Naive thymus-derived CD8-positive, alpha-beta T cell (primary cell): ENCODE measurements at places on chromosomes 13 and 19. TPM values are rescaled to one million over a fixed set of nuclear protein-coding genes. Genes with fewer than 3 reads are reported as not detected.

GRCh38 chr19:2193807-2194206 is 30.1 kb downstream of the DOT1L start:
- DNase-seq: no peak

DNA sequence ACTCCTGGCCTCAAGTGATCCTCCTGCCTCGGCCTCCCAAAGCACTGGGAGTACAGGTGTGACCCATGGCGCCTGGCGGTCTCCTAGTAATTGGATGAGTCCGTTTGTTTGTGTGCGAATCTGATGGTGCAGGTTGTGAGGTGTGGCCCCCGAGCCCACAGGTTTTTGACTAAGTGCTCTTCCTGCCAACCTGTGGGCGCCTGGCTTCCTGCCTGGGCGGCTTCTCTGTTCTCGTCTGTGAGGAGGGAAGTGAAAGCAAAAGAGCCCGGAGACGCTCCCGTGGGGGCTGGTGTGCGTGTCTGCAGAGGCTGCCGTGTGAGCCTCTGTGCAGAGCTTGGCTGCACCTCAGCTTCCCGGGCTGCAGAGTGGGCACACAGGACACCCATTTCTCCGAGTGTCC is 10.0 kb downstream of the ARHGAP45 start:
- DNase-seq: peak; percentile 93

- DNase-seq: no peak
Measured at GRCh38 chr13:67306742-67307141, 76.6 kb upstream of the PCDH9 start.

DNA sequence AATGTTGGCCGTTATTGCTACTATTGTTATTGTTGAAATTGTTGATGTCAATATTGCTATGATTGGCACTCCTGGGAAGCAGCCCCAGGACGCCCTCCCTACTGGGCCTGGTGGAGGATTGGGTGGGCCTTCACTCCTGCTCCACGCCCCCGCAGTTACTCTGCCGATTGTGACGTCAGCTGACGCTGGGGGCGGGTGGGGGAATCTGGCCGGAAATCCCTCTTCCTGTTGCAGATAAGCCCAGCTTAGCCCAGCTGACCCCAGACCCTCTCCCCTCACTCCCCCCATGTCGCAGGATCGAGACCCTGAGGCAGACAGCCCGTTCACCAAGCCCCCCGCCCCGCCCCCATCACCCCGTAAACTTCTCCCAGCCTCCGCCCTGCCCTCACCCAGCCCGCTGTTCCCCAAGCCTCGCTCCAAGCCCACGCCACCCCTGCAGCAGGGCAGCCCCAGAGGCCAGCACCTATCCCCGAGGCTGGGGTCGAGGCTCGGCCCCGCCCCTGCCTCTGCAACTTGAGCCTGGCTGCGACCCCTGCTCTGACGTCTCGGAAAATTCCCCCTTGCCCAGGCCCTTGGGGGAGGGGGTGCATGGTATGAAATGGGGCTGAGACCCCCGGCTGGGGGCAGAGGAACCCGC is at the start of gene ETV2:
TSS of gene ETV2 (plus strand) at position 231 of the 637 bp plus-strand sequence. CDS start 716 bp downstream, outside the sequence.
- DNase-seq: peak; percentile 81

DNA sequence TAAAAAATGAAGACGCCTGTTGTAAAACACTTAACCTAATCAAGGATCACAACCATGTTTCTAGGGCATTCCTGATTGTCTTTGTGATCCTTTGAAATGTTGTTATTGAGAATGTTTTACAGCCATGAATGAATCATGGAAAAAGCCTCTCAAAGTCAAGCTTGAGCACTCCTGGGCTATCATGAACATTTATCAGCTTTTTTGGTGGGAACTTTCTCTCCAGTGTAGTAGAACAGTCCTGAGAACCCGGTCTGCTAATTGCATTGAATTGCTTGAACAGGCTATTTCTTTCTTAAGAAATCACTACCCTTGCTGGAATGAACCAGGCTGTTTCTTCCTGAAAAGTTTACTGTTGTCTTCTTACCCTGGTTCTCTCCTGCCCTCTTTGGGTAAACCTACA is 516.5 kb downstream of the FGF9 start:
- DNase-seq: no peak

DNA sequence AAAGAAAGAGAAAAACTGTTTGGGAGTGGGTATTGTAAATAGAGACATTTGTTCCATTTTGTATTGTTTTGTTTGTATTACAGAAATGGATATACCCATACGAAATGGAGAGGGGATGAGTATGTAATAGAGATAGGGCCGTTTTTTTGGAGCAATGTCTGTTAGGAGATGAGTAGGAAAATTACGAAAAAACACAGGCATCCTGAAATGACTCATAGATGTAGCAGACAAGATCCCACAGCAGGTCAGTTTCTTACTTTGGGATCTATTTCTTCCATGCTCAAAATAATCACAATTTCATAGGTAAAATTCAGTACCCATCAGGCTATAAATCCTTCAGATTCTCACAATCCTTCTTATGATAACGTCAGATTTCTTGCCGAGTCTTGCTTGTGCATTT is 779.4 kb upstream of the SLITRK1 start:
- DNase-seq: no peak

GRCh38 chr19:3621689-3622088 is 4.9 kb downstream of the CACTIN start:
- DNase-seq: no peak

GRCh38 chr19:17831419-17831888 is 10.1 kb upstream of the INSL3 start:
- DNase-seq: no peak

DNA sequence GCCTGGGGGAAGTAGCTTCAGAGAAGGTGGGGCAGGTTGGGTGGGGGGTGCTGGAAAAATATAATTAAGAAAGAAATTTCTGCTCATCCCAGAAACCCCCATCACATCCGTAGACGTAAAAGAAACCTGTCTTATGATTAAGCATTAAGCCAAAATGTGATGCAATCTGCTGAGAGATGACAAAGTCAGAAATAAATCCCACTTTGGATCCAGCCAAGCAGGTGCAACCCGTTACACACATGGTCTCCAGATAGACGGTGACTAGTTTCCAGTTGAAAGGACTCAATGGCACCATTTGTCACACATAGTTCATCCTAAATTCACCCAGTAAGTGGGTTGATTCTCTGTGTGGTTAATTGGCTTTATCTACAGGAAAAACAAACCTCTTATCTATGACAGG is 34.1 kb downstream of the PSG5 start:
- DNase-seq: no peak

- no peak for DNase-seq
Measured at GRCh38 chr19:51089786-51090185, 7.1 kb upstream of the KLK14 start.

GRCh38 chr13:76764916-76765315 is 121.3 kb downstream of the KCTD12 start:
- DNase-seq: no peak

GRCh38 chr13:98478189-98479129 is 98.4 kb downstream of the STK24 start:
- no peak for DNase-seq

- DNase-seq: no peak
Measured at GRCh38 chr19:31963746-31964145, 381.7 kb upstream of the ZNF507 start.

DNA sequence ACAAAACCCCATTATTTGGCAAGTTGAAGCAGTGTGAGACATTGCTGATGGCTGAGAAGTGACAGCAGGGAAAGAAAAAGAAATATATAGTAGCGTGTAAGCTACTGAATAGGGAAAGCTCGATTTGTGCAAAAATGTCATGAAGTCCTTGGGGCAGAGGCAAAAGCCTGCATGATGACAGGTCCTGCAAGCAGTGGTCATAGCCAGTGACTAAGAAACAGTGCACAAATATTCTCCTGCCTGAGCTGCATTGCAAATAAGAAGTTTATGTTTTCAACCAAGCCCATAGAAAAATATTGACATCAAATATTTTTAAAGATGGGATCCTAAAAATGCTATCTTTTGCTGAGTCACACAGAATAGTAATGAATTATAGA is 270.0 kb downstream of the SLITRK6 start:
- DNase-seq: no peak

ZMYM5 gene
- 28.0 TPM for total RNA-seq

ZNF491 gene
- 5.9 TPM for total RNA-seq

KIR3DL2 gene
- not detected for total RNA-seq

EXOSC5 gene
- total RNA-seq: 22.9 TPM

CYP2F1 gene
- total RNA-seq: not detected

SIGLEC14 gene
- 0.83 TPM for total RNA-seq
